ENCODE measurements at places on chromosomes 1 and 21. TPM values are rescaled to one million over a fixed set of nuclear protein-coding genes. Genes with fewer than 3 reads are reported as not detected.

Gene OR2M3
- not detected for total RNA-seq

Gene CD160
- total RNA-seq, result not detected

Gene RIPPLY3
- not detected for total RNA-seq

Gene TENT5C
- total RNA-seq, result under 0.01 TPM

Gene RGS4
- 4.7 TPM for total RNA-seq

Gene RAB3B
- total RNA-seq, result 0.98 TPM

Gene DAB1
- total RNA-seq, result not detected

Gene C1orf210
- not detected for total RNA-seq

Gene CCDC18
- total RNA-seq, result 6.8 TPM

Gene C1orf167
- total RNA-seq, result not detected

Gene CD5L
- total RNA-seq, result not detected

Gene RSPO1
- not detected for total RNA-seq

Gene ITLN2
- 0.15 TPM for total RNA-seq

Gene PCP4L1
- total RNA-seq, result not detected

Gene LCE2C
- not detected for total RNA-seq

Gene SPATA45
- not detected for total RNA-seq

Gene HIVEP3
- 20.1 TPM for total RNA-seq

Gene DMBX1
- not detected for total RNA-seq

Gene KIF14
- 22.6 TPM for total RNA-seq

Gene RUNX3
- 14.0 TPM for total RNA-seq

Gene OR6K3
- total RNA-seq, result not detected

Gene TNFRSF18
- total RNA-seq, result not detected

Gene PCNX2
- 23.9 TPM for total RNA-seq

Gene BCL2L15
- total RNA-seq, result 0.79 TPM

Gene SIPA1L2
- 11.0 TPM for total RNA-seq

Gene MYOC
- not detected for total RNA-seq

Gene CASZ1
- total RNA-seq, result 0.88 TPM

Gene FYB2
- not detected for total RNA-seq

Gene RYR2
- total RNA-seq, result 8.0 TPM

Gene GNG4
- 16.3 TPM for total RNA-seq

Gene KCNJ10
- not detected for total RNA-seq

Gene F13B
- total RNA-seq, result not detected

Gene IQCC
- total RNA-seq, result 5.8 TPM

Gene TMEM125
- total RNA-seq, result not detected

Gene ERICH3
- total RNA-seq, result not detected

Gene LMX1A
- not detected for total RNA-seq

Gene UQCRHL
- 14.8 TPM for total RNA-seq

Gene HTR1D
- 0.23 TPM for total RNA-seq

Gene MAN1C1
- 0.72 TPM for total RNA-seq

Gene OR2L8
- not detected for total RNA-seq

Gene SLX9
- total RNA-seq, result 46.2 TPM

Gene OR2T11
- not detected for total RNA-seq

Gene INSRR
- total RNA-seq, result not detected

Gene DYRK1A
- 26.7 TPM for total RNA-seq

Gene CRP
- not detected for total RNA-seq

Gene ZNF683
- total RNA-seq, result not detected

Gene IRF6
- 0.04 TPM for total RNA-seq

Gene KPRP
- total RNA-seq, result not detected

Gene LCE1C
- total RNA-seq, result not detected

Gene URB1
- 22.9 TPM for total RNA-seq

Gene OR10J1
- total RNA-seq, result not detected
